ENCODE measurements at places on chromosomes 1 and 21. TPM values are rescaled to one million over a fixed set of nuclear protein-coding genes. Genes with fewer than 3 reads are reported as not detected.

Gene OLFM3
- not detected for total RNA-seq

Gene CELSR2
- 5.7 TPM for total RNA-seq

Gene SYT14
- not detected for total RNA-seq

Gene KMO
- total RNA-seq = not detected

Gene ZNF683
- total RNA-seq = not detected

Gene LCE2B
- not detected for total RNA-seq

Gene C1QC
- total RNA-seq = not detected

Gene ERRFI1
- 1.1 TPM for total RNA-seq

Gene SLAMF7
- total RNA-seq = 8.2 TPM

Gene HS2ST1
- total RNA-seq = 18.0 TPM

Gene HPCA
- not detected for total RNA-seq

Gene RYR2
- not detected for total RNA-seq

Gene GPR161
- 0.05 TPM for total RNA-seq

Gene EPHX1
- 1.8 TPM for total RNA-seq

Measured in activated naive CD4-positive, alpha-beta T cell treated with anti-CD3 and anti-CD28 coated beads, Interleukin-2, amount 10 ng/mL, durations not matched to agents 5 hours and 36 hours (primary cell).